ENCODE measurements at places on chromosomes 4 and X. TPM values are rescaled to one million over a fixed set of nuclear protein-coding genes. Genes with fewer than 3 reads are reported as not detected.

- no peaks in the 10 kb centered on the region for H3K36me3 ChIP-seq
- H3K27me3 ChIP-seq: peaks cover 9% of the 10 kb centered on the region
- DNase-seq: no peak
Measured at GRCh38 chrX:70444326-70444945, at the start of gene DLG3. DLG3 (plus strand) TSS chrX:70444835; CDS start chrX:70445202, 367 bp downstream.

- H3K4me1 ChIP-seq: peaks cover 7% of the 10 kb centered on the region
- peak within 1 kb of the TSS; percentile 80 for H3K4me3 ChIP-seq
- H3K36me3 ChIP-seq: no peaks in the 10 kb centered on the region
- peak; percentile 55 for DNase-seq
Measured at GRCh38 chr4:145938618-145939440, at the start of gene ZNF827. ZNF827 (minus strand) TSS chr4:145938823; CDS start chr4:145938407, 416 bp downstream.

GRCh38 chr4:116088771-116089170 is 975.4 kb upstream of the NDST4 start:
- no peak overlapping the region for H3K27ac ChIP-seq
- H3K4me3 ChIP-seq: no peak overlapping the region
- H3K4me1 ChIP-seq: no peaks in the 10 kb centered on the region
- no peaks in the 10 kb centered on the region for H3K27me3 ChIP-seq
- no peaks in the 10 kb centered on the region for H3K36me3 ChIP-seq

- no peak for DNase-seq
- H3K4me1 ChIP-seq: no peaks in the 10 kb centered on the region
- H3K27ac ChIP-seq: no peak overlapping the region
- no peaks in the 10 kb centered on the region for H3K27me3 ChIP-seq
Measured at GRCh38 chr4:138216272-138216867, 25.8 kb downstream of the SLC7A11 start.

GRCh38 chr4:76001700-76002099 is 5.6 kb downstream of the CXCL9 start:
- no peaks in the 10 kb centered on the region for H3K36me3 ChIP-seq
- no peak for DNase-seq
- no peak overlapping the region for H3K27ac ChIP-seq
- no peaks in the 10 kb centered on the region for H3K27me3 ChIP-seq

DNA sequence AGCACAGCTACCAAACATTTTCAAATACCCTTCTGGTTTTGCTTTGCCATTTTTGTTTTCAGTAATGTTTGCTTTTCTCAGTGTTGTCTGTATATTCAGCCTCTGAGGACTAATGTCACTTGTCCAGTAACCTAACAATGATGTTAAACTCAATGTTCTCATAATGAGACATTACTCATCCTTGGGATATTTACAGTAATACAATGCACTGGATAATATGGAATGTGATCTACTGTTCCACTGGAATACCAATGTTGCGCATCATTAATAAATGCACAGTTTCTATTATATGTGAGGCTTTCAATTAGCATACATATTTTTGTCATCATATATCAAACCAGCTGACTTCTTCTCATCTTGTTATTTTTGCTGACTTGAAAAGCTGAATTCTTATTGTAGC is 259.1 kb downstream of the SH2D1A start:
- no peaks in the 10 kb centered on the region for H3K36me3 ChIP-seq
- DNase-seq: no peak
- H3K27ac ChIP-seq: no peak overlapping the region
- no peaks in the 10 kb centered on the region for H3K4me1 ChIP-seq
- H3K4me3 ChIP-seq: no peak overlapping the region
- no peaks in the 10 kb centered on the region for H3K27me3 ChIP-seq

DNA sequence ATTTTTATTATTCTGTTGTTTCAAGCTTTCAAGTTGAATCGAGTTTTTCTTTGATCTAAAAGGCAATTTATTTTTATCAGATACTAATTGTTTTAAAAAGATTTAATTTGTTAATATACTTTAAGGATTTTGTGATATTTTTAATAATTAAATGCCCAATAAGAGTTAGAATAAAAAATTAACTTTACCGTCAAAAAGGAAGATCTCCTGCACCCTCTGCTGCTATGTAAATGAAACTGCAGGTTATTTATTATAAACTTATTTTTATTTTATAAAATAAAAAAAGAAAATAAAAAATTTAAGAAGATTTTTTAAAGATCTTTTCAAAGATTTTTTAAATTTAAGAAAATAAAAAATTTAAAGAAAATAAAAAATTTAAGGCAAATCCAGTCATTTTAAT is 166.1 kb downstream of the CCSER1 start:
- H3K27ac ChIP-seq: no peak overlapping the region
- no peaks in the 10 kb centered on the region for H3K36me3 ChIP-seq
- no peaks in the 10 kb centered on the region for H3K27me3 ChIP-seq
- H3K4me1 ChIP-seq: no peaks in the 10 kb centered on the region

GRCh38 chr4:186536285-186536684 is 19.1 kb downstream of the MTNR1A start:
- no peak overlapping the region for H3K27ac ChIP-seq
- H3K4me1 ChIP-seq: no peaks in the 10 kb centered on the region
- no peak overlapping the region for H3K4me3 ChIP-seq
- H3K27me3 ChIP-seq: peaks cover 3% of the 10 kb centered on the region
- H3K36me3 ChIP-seq: no peaks in the 10 kb centered on the region

DNA sequence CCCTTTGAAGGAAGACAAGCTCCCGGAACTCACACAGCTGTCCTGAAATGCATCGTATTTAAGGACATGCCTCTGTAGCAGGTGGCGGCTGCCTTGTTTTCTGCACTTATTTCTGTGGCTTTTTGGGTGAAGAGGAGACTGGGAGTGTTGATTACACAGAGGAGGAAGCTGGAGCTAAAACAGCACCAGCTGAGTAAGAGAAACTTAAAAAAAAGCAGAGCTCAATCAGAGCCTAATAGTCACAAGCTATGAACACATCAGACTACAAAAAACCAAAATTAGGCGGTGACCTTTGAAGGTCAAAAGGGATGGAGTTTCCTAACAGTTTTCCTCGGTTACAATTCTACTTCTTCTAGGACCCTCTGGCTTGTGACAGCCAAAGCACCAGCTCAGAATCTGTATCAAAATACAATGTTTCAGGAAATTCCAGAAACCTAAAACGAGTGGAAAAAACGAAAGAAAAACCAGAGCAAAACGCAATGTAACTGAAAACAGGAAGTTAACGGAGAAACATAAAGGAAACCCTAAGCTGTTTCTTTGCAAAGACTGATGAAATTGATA is 13.5 kb downstream of the PRKX start:
- H3K4me3 ChIP-seq: peak overlapping the region; percentile 55
- no peaks in the 10 kb centered on the region for H3K36me3 ChIP-seq
- no peaks in the 10 kb centered on the region for H3K27me3 ChIP-seq
- H3K27ac ChIP-seq: peak overlapping the region; percentile 23

DNA sequence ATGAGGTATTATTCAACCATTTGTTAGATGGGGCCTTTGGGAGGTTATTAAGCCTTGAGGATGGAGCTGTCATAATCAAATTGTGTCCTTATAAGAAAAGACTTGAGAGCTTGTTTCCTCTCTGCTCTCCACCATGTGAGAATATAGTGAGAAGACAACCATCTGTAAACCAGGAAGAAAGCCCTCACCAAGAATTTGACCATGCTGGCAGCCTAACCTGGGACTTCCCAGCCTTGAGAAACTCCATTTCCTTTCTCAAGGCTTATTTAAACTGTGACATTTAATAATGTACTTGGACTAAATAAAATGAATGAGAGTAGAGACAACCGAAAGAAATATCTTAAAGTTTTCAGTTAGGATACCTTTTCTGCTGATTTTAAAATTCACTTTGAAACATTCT is 83.7 kb upstream of the GC start:
- DNase-seq: no peak
- no peaks in the 10 kb centered on the region for H3K27me3 ChIP-seq
- H3K4me3 ChIP-seq: no peak overlapping the region
- no peaks in the 10 kb centered on the region for H3K4me1 ChIP-seq
- H3K27ac ChIP-seq: no peak overlapping the region

DNA sequence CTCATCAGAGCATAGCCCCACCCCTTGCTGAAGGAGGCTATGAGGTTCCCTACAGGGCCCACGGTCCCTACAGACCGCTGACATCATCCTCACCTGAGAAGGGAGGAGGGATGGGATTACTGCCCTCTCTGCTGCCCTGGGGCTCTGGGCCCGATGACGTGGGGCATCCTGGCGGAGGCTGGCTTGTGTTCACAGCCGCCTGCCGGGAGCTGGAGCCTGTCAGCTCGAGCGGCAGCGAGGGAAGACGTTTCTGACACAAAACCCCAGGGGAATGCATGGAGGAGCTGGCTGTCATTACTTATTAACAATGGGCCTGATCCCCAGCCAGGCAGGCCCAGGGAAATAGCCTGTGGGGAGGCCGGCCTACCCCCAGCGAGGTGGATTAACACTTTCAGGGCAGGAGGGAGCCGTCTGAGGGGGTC is 106.6 kb upstream of the ATP6AP2 start:
- H3K4me3 ChIP-seq: no peak overlapping the region
- H3K36me3 ChIP-seq: no peaks in the 10 kb centered on the region
- H3K27me3 ChIP-seq: no peaks in the 10 kb centered on the region
- H3K4me1 ChIP-seq: peaks cover 7% of the 10 kb centered on the region

DNA sequence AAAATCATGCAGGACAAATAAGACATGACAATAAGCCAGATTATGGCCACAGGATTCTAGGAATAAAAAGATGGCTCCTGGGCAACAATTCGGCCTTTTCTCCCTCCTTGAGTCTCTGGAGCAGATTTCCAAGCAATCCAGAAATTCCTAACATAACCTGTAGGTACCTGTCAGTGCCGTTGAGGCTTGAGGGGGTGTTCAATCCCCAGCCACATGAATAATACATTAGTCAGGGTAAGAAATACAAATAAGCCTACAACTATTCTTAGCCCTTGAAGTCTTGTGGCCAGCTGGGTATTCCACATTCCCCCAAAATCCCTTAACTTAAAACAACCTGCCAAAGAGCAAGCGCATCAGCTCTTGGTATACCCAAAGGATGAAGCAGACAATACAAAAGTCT is 9.7 kb downstream of the CXorf38 start:
- H3K27me3 ChIP-seq: no peaks in the 10 kb centered on the region
- no peak for DNase-seq
- H3K4me1 ChIP-seq: no peaks in the 10 kb centered on the region
- no peaks in the 10 kb centered on the region for H3K36me3 ChIP-seq
- no peak overlapping the region for H3K4me3 ChIP-seq

GRCh38 chrX:44731160-44731559 is 112.7 kb upstream of the DUSP21 start:
- no peaks in the 10 kb centered on the region for H3K36me3 ChIP-seq
- H3K27me3 ChIP-seq: no peaks in the 10 kb centered on the region
- no peak overlapping the region for H3K4me3 ChIP-seq
- DNase-seq: no peak
- H3K27ac ChIP-seq: no peak overlapping the region
- no peaks in the 10 kb centered on the region for H3K4me1 ChIP-seq

DNA sequence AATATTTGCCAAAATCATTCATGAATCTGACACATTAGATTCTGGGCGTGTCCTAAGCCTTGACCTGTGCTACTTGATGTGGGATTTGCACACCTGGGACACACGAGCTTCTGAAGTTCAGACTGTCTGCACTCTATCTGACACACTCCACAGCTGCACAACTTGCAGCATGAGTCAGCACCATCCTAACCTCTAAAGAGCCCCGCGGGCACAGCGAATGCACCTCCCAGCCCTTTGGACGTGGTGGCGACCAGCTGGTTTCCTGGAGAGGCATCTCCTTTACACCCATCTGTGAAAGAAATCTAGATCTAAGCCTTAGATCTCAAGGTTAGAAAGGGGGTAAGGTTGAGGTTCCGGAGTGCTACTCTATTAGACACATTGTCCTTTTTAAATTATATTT is 69.2 kb downstream of the SORBS2 start:
- H3K27ac ChIP-seq: peak overlapping the region; percentile 45
- no peak for DNase-seq
- no peak overlapping the region for H3K4me3 ChIP-seq
- peaks cover 93% of the 10 kb centered on the region for H3K4me1 ChIP-seq
- H3K27me3 ChIP-seq: no peaks in the 10 kb centered on the region

DNA sequence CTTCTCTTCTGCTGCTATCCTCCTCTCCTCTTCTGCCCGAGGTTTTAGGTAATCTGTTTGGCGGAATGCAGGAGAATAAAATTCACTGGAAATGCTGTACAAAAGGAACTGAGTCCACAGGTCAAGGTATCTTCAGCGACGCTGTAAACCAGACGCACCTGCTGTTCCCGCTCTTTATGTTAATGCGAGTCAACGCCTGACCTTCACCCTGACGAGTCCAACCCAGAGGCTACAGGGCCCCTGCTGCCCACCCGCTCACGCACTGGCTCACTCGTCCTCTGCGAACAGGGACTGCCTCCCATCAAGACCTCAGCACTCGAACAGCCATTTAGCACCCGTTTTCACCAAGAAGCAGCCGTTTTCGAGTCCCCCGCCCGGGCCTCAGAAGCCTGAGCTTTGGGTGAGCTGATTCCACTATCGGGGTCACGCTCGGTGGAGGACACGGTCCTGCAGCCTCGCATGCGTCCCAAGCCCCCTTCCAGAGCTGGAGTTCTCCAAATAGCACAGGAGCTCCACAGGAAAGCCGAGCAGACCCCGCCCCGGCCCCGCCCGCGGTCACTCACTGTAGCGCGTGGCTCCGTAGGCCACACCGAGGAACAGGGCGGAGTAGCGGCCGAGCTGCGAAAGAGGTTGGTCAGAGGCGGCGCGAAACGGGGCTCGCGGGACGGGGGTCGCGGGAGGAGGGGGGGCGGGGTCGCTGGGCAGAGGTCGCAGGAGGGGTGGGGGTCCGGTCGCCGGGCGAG is 556 bp downstream of the ATP5ME start:
- peak overlapping the region; percentile 86 for H3K4me3 ChIP-seq
- H3K27ac ChIP-seq: peak overlapping the region; percentile 85
- no peaks in the 10 kb centered on the region for H3K27me3 ChIP-seq
- peaks cover 28% of the 10 kb centered on the region for H3K36me3 ChIP-seq
- H3K4me1 ChIP-seq: peaks cover 28% of the 10 kb centered on the region

DNA sequence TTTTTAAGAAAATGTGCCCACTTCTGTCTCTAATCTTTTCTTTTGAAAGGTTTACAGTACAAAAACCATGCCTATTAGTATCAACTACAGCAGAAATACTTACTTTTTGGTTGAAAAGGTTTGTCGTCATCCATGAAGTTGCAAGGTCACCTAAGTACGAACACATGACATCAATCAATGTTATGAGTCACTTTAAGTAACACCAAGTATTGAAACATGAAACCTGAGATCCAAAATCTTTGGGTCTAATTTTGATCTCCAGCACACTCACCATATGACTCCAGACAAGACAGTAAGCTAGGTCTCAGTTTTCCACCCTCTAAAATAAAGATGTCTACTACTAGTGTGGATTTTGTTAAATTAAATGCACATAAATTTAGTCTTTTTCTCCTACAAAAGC is 8.4 kb downstream of the ZNF280C start:
- no peaks in the 10 kb centered on the region for H3K27me3 ChIP-seq
- no peak overlapping the region for H3K27ac ChIP-seq
- no peaks in the 10 kb centered on the region for H3K36me3 ChIP-seq
- DNase-seq: no peak
- no peaks in the 10 kb centered on the region for H3K4me1 ChIP-seq

GRCh38 chr4:143391895-143392294 is 55.2 kb downstream of the GAB1 start:
- no peaks in the 10 kb centered on the region for H3K36me3 ChIP-seq
- H3K27ac ChIP-seq: peak overlapping the region; percentile 67
- DNase-seq: no peak
- no peak overlapping the region for H3K4me3 ChIP-seq

Gene ARSD
- total RNA-seq: 9.7 TPM

Gene CCSER1
- 12.4 TPM for total RNA-seq

Gene KCTD8
- total RNA-seq: 0.12 TPM

Gene PCDH19
- 1.3 TPM for total RNA-seq

Gene FOXR2
- not detected for total RNA-seq

Gene SRPX2
- 6.6 TPM for total RNA-seq

Gene ADAM29
- total RNA-seq: not detected

Gene PRSS12
- total RNA-seq: not detected

Gene TLR6
- total RNA-seq: 3.7 TPM

Gene FGF13
- 0.49 TPM for total RNA-seq

Gene TENT5D
- not detected for total RNA-seq

Gene SPANXN4
- not detected for total RNA-seq

Gene EIF4E
- 70.4 TPM for total RNA-seq

Gene ANAPC4
- total RNA-seq: 10.9 TPM

Measured in heart right ventricle (tissue), 16 donors.